GM23248 (cell line): ENCODE measurements at places on chromosomes 7 and 10. TPM values are rescaled to one million over a fixed set of nuclear protein-coding genes. Genes with fewer than 3 reads are reported as not detected.

Gene PSPH
- total RNA-seq = 62.5 and 68.6 TPM in 2 replicates

Gene POLR2J2
- 0.43 and 0.51 TPM in 2 replicates for total RNA-seq

Gene NFE2L3
- total RNA-seq = 0.76 and 1.4 TPM in 2 replicates

Gene SPDYE18
- not detected in 2 replicates for total RNA-seq

Gene ASB4
- total RNA-seq = not detected in 2 replicates

Gene TSPAN15
- total RNA-seq = not detected in 2 replicates

Gene UNCX
- not detected in 2 replicates for total RNA-seq

Gene CLEC2L
- not detected in 2 replicates for total RNA-seq

Gene CLRN3
- not detected in 2 replicates for total RNA-seq

Gene NCOA4
- total RNA-seq = 164 and 170 TPM in 2 replicates

Gene SORBS1
- 0.13 and 1.2 TPM in 2 replicates for total RNA-seq

Gene SSC4D
- 0.43 TPM in 1 of 2 replicates, not detected in the other for total RNA-seq

Gene OR2F2
- not detected in 2 replicates for total RNA-seq

Gene VAX1
- not detected in 2 replicates for total RNA-seq

Gene TFEC
- 0.51 TPM in 1 of 2 replicates, not detected in the other for total RNA-seq

Gene ZNF25
- total RNA-seq = 11.8 and 13.8 TPM in 2 replicates

Gene MMD2
- not detected in 2 replicates for total RNA-seq

Gene TMEM196
- total RNA-seq = not detected in 2 replicates

Gene HACD1
- 64.0 and 81.3 TPM in 2 replicates for total RNA-seq

Gene PRKG1
- total RNA-seq = 21.8 TPM in 2 replicates

Gene PON1
- total RNA-seq = not detected in 2 replicates

Gene ANXA8
- 3.4 and 3.7 TPM in 2 replicates for total RNA-seq

Gene RHOBTB1
- total RNA-seq = 14.6 and 16.2 TPM in 2 replicates

Gene CNTNAP2
- total RNA-seq = not detected in 2 replicates
